Fibroblast of skin of left biceps (primary cell): ENCODE measurements at places on chromosomes 2 and 18.

DNA sequence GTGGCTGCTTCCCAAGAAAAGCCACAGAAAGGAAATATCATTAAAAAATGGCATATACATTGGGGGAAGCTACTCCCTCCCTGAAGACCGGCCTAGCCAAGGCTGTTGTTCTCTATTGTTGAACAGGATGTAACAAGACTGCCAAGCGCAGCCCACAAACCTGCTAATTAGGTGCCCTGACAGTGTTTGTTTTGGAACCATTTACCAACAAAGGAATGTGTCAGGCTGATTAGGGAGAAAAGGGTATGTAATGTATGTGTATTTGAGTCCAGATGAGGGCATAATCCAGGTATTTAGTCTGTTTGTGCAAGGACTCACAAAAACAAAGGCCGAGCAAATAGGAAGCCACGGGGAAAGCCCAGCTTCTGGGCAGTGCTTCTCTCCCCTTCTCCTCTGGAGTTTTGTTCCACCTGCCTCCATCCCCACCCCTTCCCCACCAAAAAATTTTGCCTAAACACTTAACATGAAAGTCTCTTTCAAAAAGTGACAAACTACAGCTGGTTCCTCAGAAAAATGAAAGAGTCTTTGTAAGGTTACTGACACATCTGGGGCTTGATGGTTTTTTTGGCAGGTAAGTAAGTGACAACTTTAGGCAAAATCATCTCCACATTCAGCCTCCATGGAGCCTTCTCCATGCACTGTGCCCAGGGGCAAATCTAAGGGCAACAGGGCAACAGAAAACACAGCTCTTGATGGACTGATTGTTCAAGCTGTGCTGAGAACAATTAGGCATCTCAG, 78.3 kb upstream of the FZD5 start:
- no peak for DNase-seq

- DNase-seq = no peak
These were observed 4.7 kb upstream of the THNSL2 start for GRCh38 chr2:88165332-88166003.

DNA sequence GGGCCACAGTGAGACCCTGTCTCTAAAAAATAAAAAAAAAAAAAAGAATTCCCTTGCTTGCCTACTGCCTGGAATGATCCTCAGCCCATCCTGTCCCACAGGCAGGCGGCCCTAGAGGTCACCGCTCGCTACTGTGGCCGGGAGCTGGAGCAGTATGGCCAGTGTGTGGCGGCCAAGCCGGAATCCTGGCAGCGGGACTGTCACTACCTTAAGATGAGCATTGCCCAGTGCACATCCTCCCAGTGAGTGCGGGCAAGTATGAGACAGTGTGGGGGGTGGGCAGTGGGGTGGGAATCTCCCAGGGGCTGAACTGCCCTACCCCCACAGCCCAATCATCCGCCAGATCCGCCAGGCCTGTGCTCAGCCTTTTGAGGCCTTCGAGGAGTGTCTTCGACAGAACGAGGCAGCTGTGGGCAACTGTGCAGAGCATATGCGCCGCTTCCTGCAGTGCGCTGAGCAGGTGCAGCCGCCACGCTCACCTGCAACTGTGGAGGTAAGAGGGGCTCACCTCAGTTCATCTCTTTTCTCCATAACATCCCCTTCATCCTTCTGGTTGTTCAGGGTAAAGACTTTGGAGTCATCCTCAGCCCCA, 1.6 kb downstream of the CHCHD5 start:
- no peak for DNase-seq

- no peak for DNase-seq
These were observed 12.3 kb downstream of the ASPRV1 start for GRCh38 chr2:69948963-69949645.

DNA sequence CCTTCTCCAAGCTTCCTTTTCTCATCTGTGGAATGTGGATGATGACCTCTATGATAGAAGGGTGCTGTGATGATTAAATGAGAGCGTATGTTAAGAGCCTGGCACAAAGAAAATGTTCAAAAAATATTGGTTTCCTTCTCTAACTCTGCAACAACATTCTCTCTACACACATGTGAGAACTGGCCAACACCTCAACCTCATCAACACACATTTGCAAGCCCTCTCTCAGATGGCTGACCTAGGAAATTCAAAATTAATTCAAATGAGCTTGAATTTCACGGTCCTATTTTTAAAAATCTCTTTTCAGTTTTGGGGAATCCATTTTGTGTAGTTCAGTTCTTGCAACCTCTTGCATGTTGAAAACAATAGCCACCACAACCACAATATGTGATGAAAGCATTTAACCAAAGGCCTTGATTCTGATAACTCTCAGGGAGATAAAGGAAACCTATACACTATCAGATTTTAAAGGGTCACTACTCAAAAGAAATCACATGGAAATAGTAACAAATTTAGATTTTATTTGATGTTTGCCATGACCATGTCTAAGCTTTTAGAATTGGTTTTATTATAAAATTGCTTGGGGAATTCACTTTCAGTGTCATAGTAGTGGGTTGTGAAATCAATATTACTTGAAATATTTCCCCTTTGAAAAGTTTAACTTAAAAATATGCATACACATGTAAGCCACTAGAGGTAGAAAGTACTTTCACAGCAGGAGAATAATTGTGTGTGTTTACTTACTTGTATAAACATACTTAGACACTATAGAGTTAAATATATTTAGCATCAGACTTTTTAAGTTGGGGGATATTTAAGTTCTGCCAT, 16.6 kb upstream of the NABP1 start:
- no peak for DNase-seq

DNA sequence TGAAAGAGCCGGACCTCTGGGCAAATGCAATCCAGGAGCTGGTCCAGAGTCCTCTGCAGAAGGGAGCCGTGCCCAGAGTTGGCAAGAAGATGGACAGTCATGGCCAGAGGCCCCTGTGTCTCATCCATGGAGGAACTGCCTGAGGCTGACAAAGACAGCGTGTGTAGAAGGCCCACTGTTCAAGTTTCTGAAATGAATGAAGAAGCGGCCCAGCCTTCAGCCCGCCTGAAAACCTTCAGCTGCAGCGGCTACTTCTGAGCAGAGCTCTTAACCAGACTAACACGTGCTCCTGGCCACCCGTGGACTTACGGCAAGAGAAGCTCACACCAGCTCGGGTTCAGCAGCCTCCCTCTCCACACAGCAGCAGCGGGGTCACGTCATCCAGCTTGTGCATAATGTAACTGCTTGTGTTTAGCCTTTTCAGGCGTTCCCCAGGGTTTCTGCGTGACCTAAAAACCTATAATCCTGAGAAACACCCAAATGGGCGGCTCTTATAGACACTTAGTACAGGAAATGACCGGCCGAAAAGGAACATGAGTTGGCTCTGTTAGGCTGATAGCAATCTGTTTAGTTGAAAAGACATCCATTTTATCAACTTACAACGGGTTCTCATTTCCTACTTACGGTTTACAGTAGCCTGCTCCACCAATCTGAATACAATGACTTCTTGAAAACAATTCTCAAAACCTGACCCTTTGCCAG, at the start of gene FAM124B:
Gene FAM124B (minus strand): TSS at position 467 of the 702 bp plus-strand sequence. CDS start 339 bp downstream, at position 128.
- no peak for DNase-seq
